ENCODE measurements at places on chromosomes 6 and 20.

DNA sequence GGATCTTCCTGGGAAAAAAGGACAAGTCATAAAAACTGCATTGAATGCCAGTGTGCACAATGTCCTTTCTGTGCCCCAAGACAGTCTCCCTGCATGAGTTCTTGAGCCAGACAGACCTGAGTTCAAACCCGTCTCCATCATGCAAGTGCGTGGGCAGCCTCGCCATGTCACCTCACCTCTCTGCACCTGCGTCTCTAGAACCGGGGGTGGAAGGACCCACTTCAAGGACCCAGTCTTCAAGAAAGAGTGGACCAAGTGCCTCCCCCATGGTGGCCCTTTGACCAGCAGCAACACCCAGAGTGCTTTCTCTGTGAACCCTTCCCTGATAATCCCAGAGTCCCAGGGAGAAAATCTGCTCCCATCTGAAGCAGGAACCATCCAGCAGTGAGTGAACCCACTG, 23.5 kb upstream of the ANGPT4 start:
- DNase-seq: no peak

DNA sequence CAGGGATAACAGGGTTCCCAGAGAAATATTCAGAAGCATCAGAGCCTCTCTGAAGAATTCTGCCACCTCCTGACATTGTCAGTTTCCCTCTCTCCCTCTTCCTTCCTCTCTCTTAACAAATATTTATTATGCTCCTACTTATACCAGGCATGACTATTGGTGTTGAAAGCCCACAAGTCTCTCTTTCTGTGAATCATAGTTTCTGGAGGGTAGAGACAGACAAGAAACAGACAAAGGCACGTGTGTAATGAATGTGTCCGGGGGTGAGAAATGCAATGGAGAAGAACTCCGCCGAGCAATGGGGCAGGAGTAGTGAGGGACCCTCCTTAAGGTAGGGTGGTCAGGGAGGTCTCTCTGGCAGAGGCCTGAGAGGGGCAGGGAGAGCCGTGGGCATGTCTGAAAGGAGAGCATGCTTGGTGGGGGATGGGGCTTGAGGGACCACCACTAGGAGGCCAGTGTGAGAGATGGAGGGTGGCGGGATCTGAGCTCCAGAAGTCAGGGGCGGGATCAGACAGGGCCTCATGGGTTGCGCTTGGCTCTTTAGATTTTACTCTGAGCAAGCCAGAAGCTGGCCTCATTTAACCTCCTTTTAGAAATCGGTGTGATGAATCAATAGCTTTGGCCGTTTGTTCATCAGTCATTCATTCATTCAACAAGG, 57.3 kb downstream of the EYA2 start:
- DNase-seq: no peak

DNA sequence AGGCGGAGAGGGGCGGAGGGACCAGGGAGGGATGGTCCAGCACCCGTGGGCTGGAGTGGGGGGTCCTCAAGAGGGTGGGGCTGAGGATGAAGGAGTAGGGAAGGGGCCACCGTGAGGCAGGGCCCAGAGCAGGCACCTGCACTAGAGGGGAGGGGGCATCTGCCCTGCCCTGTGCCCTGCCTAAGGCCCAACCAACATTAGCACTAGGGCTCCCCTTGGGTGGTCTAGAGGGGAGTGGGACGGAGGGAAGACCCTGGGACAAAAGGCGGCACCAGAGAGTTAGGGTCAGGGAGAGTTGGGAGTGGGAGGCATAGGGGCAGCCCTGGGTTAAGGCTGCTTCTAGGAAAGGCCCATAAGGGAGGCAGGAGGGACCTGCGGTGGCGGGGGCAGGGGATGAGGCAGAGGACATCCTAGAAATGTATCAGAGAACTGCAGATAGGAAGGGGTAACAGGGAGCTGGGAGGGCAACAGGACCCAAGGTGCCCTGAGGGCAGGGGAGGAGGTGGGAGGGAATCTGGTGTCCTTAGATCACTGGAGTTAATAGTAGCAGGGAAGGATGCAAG, 24.5 kb downstream of the HLA-F start:
- no peak for DNase-seq

DNA sequence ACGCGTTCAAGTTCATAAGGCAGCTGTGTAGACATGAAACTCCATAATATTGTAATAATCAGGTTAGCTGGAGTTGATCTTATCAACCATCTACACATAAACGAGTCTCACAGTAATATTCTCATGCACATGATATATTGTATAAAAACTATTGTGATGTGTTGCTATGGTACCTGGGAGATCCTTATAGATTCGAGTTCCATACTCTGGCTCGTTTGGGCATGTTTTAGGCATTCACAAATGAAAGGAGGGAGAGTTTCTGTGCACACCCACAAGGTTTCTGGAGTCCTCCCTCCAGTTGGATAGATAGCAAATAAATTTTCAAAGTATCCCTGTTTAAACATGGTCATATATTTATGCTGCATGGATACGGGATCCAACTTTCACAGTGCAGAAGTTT, 567.5 kb upstream of the SLC35B3 start:
- DNase-seq: no peak

DNA sequence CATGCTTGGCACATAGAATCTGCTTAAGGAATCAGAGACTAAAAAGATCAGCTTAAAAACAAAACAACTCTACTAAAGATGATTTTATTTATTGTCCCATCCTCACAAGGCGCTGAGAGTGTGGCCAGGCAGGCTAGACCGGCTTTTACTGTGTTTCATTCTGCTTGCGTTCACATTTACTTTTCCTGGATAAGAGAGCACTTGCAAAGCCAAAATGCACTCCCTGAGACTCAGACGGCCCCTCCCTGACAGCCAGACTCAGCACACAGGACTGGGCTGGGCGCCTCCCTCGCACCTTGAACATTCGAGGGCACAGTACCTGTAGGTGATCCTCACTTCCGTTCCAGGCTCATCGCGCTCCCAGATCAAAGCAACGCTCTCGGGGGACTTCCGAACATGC, 10.2 kb downstream of the ACSS1 start:
- no peak for DNase-seq

- DNase-seq: no peak
Observed at GRCh38 chr6:53529324-53530036, 15.4 kb downstream of the GCLC start.

GRCh38 chr6:155314773-155315515, 660 bp upstream of the TFB1M start:
- DNase-seq: no peak

DNA sequence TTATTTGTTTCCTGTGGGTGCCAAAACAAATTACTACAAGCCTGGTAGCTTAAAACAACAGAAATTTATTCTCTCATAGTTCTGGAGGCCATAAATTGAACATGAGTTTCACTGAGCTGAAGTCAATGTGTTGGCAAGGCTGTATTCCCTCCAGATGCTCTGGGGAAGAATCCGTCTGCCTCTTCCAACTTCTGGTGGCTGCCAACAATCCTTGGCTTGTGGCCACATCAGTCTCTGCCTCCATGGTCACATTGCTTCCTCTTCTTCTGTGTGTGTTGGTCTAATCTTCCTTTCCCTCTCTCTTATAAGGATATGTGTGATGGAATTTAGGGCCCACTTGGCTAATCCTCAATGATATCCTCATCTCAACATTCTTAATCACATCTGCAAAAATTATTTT, 92.8 kb upstream of the EPB41L1 start:
- no peak for DNase-seq

Measured in activated naive CD4-positive, alpha-beta T cell (primary cell).